ENCODE measurements at places on chromosomes 5 and 9.

GRCh38 chr9:130948266-130948665 is 9.2 kb upstream of the FIBCD1 start:
- DNase-seq, result no peak

DNA sequence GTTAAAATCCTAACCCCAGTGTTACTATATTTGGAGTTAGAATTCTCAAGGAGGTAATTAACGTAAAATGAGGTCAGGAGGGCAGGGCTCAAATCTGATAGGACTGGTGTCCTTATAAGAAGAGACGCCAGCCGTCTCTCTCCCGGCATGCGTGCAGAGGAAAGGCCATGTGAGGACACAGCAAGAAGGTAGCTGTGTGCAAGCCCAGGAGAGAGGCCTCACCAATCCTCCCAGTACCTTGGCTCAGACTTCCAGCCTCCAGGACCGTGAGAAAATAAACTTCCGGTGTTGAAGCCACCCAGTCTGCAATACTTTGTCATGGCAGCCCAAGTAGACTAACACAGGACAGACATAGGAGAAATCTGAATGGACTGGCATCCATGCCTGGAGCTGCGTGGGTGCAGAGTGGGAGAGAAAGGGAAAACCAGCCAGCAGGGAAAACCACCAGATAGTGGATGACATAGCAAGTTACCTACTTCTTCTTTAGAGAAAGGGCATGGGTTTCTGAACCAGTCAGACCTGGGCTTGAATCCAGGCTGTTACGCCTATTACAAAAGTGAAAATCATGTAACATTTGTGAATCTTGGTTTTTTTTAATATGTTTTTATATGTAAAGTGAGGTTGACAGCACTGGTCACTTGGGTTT is 89.2 kb downstream of the FSTL4 start:
- DNase-seq, result no peak

GRCh38 chr5:55993013-55993412 is 1.8 kb downstream of the IL6ST start:
- DNase-seq, result no peak

- no peak for DNase-seq
These were observed 651 bp downstream of the HRH2 start for GRCh38 chr5:175658299-175659145.

DNA sequence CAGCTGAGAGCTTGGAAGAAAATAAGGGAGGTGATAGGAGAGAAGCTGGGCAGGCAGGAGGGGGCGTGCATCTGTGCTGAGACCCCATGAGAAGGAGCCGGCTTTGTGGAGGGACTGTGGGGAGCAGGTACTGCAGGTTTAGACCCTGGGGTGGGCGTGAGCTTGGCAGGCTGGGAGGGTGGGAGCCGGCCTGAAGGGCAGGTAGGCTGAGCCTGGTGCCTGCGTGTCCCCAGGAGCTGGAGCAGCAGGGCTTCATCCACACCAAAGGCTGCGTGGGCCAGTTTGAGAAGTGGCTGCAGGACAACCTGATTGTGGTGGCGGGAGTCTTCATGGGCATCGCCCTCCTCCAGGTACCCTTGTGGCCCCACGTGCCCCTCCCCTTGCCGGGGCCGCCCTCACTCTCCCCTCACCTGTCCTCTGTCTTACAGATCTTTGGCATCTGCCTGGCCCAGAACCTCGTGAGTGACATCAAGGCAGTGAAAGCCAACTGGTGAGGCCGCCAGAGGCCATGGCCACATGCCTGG is 9.2 kb downstream of the TSPAN17 start:
- no peak for DNase-seq

DNA sequence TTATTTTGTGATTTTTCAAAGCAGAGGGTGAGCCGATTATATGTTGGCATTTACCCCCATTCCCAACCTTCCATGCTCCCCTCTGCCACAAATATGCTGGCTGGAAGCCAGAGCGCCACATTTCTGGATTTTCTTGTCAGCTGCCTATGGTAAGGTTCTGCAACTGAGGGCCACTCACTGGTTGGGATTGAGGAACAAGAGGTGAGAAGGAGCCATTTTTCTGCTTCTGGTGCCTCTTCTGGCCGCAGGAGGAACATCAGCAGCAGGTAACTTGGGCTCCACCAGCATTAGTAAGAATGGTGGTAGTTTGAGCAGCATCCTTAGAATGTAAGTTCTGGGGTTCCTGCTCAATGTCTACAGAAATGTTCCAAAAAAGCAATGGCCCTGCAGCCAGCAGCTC is 159.5 kb upstream of the MAST4 start:
- no peak for DNase-seq

- DNase-seq, result no peak
These were observed 19.3 kb downstream of the AK3 start for GRCh38 chr9:4721736-4722135.

DNA sequence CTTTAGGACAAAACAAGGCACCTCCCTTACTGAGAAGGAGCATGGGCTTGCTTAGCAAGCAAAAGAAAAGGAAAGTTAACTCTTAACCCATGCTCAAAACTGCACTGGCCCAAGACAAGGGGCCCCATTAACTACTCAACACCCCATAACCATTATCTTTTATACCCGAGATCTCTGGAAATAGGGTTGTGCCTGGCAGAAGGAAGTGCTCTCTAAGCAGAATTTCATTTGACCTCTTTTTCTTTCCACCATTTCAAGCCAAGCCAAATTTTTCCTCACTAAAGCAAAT is 167.2 kb downstream of the RASEF start:
- DNase-seq, result no peak

- DNase-seq, result no peak
These were observed 24.0 kb downstream of the HNRNPK start for GRCh38 chr9:83956086-83956435.

- no peak for DNase-seq
These were observed 19.2 kb downstream of the TRIM36 start for GRCh38 chr5:115150512-115150911.

DNA sequence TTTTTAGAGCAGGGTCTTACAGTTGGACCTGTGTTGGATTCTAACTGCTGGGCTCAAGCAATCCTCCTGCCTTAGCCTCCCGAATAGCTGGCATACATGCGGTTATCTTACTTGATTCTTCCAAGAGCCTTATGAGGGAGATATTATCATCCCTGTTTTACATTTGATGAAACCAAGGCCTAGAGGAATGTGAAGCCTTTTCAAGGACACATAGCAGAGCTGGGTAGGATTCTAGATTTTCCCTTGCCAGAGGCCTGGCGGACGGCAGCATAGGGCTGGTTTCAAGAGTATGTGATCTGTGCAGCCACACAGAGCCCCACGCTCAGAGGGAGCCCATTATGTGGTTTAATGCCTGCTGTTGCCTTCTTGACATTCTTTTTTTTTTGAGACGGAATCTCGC is 24.2 kb downstream of the NDST1 start:
- DNase-seq, result no peak

GRCh38 chr5:143170104-143170503 is 233.4 kb downstream of the NR3C1 start:
- no peak for DNase-seq

DNA sequence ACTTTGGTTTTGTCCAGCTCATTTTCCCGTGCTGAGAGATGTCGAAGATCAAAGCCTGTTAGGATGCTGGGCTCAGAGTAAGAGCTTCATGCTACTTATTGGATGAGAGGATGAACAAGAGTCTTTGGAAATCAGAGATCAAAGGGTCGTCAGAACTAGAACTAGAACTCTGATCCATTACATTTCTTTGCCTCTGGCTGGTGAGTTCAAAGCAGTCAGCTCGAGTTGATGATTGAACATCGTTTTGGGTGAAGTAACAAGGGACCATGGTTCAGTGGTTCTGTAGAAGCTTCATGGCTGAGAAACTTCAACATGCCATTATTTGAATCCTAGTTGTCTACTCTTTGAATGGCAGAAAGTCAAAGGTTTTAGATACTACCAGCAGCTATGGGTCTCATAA is 320.3 kb downstream of the ARHGEF28 start:
- no peak for DNase-seq
